ENCODE measurements at places on chromosomes 5 and 9. TPM values are rescaled to one million over a fixed set of nuclear protein-coding genes. Genes with fewer than 3 reads are reported as not detected.

- no peak for DNase-seq
These were observed 11.7 kb upstream of the OR1J2 start for GRCh38 chr9:122498883-122499288.

- no peak for DNase-seq
These were observed 4.6 kb downstream of the HOMER1 start for GRCh38 chr5:79509244-79509885.

GRCh38 chr5:139475865-139476617, 5.2 kb downstream of the SMIM33 start:
- DNase-seq: no peak

DNA sequence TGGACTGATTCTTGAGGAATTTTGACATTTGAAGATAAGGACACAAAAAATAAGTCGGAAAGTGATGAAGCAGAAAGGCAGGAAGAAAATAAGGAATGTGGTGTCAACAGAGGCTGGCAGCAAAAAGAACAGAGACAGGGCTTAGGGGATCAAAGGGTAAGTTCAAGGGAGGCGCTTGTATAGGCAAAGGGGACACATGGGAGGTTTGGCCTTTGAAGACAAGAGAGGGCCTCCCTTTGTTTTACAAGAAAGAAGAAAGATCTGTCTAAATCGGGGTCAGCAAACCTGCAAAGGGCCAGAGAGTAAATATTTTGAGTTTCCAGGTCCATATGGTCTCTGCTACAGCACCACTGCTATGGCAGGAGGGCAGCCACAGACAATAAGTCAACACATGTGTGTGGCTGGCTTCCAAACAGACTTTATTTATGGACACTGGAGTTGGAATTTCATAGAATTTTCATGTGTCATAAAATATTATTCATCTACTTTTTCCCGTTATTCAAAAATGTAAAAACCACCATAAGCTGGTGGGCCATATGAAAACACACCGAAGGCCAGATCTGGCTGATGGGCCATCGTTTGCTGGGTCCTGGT, 112.0 kb upstream of the FBXL7 start:
- DNase-seq: no peak

DNA sequence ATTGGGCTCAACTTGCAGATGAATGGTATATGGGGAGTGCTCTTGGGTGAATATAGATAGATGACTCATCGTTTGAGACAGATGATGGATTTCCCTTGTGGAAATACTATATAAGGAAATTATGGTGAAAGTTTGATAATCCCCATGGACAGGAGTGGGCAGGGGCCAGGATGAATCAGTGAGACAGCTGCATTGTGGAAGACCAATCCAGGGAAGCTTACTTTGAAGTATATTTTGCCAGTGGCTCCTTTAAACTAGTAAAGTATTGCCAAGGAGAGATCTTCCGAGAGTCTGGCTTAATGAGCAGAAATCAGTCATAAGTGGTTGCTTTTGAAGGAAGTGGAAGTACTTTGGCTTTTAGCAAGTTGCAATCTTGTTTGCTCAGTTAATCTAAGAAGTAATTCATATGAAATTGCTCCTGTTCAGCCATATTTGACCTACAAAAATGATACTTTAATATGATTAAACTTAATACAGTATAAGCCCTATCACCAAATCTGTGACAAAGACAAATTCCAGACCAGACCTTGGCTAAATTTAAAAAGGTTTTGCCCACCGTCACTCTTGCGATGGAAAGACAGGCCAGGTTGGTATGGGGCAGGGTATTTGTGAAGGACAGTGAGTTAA, 9.3 kb upstream of the TNC start:
- no peak for DNase-seq

GRCh38 chr9:15416880-15417279, 5.8 kb upstream of the SNAPC3 start:
- DNase-seq: no peak

DNA sequence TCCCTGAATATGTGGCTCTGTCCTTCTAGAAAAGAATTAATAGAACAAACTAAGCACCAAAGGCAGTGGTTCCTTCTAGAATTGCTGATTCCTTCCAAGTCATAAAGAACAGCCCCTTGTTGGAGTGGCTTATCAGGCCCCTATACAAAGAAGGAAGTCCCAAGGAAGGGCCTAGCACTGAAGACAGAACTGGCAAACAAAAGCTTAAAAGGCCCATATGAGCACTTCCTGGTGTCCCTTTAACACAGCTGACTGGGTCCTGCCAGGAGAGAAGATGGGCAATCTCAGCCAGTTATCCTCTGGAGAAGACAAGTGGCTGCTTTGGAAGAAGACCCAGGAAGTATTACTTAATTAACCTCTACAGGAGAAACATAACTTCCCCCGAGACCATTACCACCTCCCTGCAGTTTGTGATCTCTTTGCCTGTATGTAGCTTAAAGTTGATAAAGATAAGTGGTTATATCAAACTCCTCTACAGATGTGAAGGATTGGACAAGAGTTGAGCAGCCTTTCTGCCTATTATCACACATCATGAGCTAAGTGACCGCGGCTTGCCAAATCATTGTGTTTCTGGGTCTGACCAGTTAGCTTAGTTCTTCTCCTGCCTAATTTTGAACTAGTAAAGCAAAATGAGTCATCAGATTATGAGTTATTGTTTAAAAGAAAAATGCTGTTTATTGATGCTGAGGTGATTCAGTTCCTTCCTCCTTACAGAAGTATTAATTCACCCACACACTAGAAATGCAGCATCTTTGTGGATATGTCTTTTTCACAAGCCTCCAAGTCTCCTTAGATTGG, 13.3 kb upstream of the STING1 start:
- DNase-seq: no peak

ARHGEF37 gene
- total RNA-seq: 3.9 TPM

PPP6C gene
- total RNA-seq: 52.7 TPM
